ENCODE measurements at places on chromosomes 11 and 22. TPM values are rescaled to one million over a fixed set of nuclear protein-coding genes. Genes with fewer than 3 reads are reported as not detected.

- DNase-seq = no peak
These were observed 99.4 kb downstream of the AASDHPPT start for GRCh38 chr11:106176817-106177216.

DNA sequence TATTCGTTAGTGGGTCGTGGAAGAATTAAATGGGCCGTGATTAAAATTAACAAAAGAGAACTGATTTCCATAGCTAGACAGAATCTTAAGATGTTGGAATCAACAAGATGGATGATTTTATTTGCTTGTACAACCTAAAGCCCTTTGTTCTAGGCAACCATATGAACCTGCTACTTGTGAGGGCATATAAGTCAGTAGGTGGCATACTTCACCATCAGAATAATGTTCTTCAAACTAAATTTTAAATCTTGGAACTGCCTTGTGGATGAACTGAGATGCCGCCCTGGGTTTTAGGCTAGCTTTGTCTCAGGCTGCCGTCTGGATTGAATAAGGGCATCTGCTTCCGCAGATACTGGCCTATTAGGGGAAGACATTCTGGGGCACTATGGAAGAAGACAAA is 40.9 kb downstream of the CSRP3 start:
- DNase-seq = no peak

DNA sequence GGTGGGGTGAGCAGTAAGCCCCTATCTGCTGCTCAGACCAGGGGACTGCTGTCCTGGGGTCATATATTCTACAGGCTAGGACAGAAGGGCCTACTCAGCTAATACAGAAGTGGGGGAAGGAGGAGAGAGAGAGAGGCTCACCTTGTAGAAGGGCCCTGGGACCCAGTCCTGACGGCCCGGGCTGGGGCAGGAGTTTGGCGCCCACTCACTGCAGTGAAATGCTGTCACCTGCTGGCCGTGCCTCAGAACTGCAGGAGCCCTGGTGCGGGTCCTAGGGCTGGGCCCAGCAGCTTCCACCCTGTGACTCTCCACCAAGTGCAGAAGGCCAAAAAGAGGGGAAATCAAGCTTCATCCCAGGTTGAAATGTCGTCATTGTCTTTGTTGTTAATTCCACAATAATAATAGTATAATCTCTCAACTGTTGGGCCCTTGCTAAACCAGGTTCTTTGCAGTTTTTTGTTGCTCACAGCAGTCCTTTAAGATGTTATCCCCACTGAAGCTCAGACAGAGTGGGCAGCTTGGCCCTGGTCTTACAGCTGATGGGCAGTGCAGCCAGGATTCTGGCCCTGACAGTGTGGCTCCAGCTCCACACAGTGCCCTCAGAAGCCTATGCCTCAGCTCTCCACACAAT is 29.6 kb downstream of the TRIM29 start:
- peak; percentile 45 for DNase-seq

DNA sequence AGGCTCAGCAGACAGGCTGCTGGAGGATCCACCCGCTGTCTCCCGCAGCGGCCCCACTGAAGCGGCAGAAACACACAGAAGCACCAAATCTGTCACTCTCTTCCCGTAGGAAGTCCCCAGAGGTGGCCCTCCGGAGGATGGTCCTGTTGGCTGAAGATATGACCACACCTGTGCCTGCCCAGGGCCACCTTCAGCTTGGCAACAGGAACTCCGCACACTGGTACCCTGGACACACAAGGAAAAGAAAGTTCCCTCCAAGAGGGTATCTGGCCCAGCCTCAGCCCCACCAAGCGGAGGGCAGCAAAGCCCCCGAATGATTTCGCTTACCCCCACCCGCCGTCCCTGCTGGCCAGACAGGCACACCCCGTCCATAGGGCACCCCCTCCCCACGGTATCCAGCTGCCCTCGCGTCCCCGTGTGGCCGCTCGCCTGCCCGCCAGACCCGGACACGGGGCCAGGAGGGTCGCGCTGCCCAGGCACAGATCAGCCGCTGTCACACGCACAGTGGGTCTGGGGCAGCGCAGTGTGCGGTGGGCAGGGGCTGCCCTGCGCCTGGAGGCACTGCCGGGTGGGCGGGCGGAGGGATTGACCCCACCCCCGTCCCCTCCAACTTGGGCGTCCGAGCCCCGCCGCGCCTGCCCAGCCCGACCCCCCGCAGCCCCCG is 7.0 kb downstream of the RASSF7 start:
- no peak for DNase-seq

- DNase-seq = no peak
These were observed 70.4 kb upstream of the FGF3 start for GRCh38 chr11:69889400-69890318.

DNA sequence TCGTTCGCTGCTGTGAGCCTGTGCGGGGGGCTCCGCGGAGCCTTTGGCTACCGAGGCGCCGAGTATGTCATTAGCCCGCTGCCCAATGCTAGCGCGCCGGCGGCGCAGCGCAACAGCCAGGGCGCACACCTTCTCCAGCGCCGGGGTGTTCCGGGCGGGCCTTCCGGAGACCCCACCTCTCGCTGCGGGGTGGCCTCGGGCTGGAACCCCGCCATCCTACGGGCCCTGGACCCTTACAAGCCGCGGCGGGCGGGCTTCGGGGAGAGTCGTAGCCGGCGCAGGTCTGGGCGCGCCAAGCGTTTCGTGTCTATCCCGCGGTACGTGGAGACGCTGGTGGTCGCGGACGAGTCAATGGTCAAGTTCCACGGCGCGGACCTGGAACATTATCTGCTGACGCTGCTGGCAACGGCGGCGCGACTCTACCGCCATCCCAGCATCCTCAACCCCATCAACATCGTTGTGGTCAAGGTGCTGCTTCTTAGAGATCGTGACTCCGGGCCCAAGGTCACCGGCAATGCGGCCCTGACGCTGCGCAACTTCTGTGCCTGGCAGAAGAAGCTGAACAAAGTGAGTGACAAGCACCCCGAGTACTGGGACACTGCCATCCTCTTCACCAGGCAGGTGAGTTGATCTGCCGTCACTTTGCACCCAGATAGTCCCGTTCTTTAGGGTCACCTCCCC is 1.0 kb downstream of the ADAMTS15 start:
- peak; percentile 16 for DNase-seq

DNA sequence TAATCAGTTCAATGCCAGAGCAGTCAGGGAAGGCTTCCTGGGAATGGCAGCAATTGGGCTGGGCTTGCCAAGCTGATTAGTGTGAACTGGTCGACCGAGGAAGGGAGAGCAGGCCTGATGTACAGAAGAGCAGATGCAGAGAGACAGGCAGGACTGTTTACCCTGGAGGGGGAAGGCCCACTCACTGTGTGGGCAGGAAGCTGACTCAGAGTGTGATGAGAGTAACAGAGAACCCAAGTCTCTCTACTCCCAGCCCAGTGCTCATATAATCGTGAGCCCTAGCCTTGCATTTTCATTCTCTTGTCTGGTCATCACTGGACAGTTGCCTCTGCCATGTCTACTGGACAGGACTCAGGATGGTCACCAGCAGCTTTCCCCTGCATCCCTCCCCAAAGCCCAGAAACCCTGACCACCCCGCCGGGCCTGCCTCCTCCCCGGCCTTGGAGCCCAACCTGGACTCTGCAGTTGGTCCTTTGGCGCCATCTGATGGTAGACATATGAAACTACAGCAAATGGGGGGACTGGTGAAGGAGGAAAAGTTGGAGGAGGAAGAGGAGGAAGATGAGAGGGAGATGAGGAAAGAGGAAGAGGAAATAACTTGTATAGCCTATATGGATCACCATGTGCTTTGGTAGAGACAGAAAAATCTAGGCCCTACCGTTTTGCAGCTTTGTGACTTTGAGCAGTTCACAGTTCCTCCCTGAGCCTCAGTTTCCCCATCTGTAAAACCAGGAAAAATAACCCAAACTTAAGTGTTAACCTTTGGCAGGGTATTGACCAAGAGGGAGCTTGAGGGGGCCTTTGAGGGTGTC is 43.4 kb upstream of the PRDM11 start:
- DNase-seq = peak; percentile 70

DNA sequence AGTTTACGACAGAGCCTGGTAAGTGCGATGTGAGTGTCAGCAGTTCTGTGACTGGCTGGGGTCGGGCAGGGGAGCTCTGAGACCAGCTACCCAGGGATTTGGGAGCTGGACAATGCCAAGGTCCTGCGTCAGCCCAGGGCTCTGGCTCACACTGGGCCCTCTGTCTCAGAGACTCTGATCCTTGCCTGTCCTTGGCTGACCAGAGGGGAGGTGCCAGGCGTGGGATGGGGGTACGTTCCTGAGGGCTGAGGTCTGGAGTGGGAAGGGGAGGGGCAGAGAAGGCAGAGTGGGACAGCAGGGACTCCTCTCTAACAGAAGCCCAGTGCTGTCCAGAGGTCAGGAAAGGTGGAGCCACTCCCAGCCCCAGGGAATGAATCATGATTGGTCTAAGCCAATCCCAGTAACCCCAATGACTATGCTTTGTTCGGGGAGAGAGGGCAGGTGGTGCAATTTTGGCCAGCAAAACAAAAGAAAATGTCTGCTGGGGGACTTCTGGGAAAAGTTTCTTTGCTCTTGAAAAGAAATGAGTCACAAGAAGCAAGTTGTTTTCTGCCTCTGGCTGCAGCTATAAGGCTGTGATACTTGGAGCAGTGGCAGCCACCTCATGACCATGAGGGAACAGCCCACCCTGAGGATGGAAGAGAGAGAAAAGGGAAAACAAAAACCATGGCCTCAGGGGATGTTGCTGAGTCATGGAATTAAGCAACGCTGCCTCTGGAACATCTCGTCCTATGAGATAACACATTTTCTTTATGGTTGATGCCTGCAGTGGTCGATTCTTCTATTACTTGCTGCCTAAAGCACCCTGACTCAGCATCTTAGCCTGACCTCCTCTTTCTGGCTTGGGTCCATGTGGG is 108.3 kb downstream of the CHST1 start:
- peak; percentile 25 for DNase-seq

GRCh38 chr11:126647735-126648134 is 292.2 kb downstream of the ST3GAL4 start:
- DNase-seq = peak; percentile 22

DNA sequence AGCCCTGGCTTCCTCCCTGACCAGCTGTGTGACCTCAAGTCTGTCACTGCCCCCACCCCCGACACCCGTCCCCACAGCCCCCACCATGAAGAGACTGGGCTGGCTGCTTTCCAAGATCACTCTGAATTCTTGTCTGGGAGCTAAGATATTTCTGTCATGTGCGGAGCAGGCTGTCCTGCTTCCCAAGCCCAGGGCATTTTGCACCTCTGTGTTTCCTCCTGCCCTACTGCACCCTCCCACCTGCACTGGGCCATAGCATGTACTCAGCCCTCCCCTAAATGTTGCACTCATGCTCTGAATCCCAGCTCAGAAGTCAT is 30.3 kb upstream of the MYEOV start:
- DNase-seq = no peak

- no peak for DNase-seq
These were observed 882 bp upstream of the GLYATL2 start for GRCh38 chr11:58845386-58845785.

DNA sequence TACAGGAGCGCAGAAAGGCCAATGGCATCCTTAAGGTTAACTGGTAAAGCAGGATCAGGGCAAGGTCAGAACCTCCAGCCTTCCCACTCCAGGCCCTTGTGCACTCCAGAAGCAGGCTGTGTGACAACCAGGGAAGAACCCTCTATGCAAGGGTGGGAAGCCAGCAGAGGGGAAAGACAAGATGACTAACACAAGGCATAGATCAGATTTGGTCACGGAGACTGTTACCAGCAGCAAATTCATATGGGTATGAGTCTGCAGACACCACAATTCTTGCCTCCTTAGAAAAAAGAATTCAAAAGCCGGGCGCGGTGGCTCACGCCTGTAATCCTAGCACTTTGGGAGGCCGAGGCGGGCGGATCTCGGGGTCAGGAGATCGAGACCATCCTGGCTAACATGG is 39.8 kb upstream of the MTNR1B start:
- no peak for DNase-seq

GRCh38 chr11:20912922-20913512 is 243.6 kb downstream of the NELL1 start:
- DNase-seq = no peak

GRCh38 chr11:64893194-64894069 is 15.0 kb upstream of the EHD1 start:
- DNase-seq = no peak

DNA sequence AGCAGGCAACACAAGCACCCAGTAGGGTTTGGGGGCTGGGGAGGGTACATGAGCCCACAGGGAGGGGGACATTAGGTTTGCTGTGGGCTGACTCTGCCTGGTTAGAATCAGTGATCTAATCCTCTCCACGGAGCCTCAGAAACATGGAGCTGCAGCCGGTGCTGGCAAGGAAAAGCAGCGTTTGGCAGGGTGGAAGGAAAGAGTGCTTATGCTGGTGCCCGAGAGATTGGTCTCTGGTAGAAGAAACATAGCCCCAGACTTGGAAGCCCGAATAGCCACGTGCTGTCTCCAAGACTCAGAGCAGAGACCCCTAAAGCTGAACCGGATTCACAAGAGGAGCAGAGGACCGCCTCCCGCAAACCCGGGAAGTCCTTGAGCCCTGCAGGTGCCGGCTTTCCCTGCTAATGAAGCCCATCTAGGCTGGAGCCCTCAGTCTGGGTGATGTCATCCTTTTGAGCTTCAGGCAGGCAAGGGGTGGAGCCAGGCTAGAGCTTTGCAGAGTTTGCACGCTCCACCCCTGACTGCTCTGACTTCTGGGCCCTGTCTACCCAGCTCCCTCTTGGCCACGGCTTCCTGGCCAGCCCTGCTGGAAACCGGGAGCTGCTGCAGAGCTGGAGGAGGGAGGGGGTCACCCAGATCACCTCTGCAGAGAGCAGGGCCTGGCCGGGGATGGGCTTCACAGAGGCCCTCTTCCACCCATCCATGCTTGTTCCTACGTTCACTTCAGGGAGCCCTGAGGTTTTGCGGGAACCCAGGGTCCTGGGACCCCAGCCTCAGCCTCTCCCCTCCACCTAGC is 35.0 kb upstream of the JAM3 start:
- peak; percentile 84 for DNase-seq

The CEP126 gene
- 0.97 TPM for total RNA-seq

The SLC5A1 gene
- total RNA-seq = not detected

The TSGA10IP gene
- not detected for total RNA-seq

The PHF21B gene
- not detected for total RNA-seq

The NUP98 gene
- total RNA-seq = 136 TPM

The SMC1B gene
- not detected for total RNA-seq

The RIMBP3C gene
- total RNA-seq = 0.64 TPM

The GRM5 gene
- under 0.01 TPM for total RNA-seq

The DDTL gene
- total RNA-seq = 3.0 TPM

The HEPHL1 gene
- 4.3 TPM for total RNA-seq

All from fibroblast of villous mesenchyme (primary cell).